SJCRH30 (cell line): ENCODE measurements at places on chromosomes 1 and 21.
A peak's percentile ranks its signal among the peaks of the same experiment; 100 is the strongest.

DNA sequence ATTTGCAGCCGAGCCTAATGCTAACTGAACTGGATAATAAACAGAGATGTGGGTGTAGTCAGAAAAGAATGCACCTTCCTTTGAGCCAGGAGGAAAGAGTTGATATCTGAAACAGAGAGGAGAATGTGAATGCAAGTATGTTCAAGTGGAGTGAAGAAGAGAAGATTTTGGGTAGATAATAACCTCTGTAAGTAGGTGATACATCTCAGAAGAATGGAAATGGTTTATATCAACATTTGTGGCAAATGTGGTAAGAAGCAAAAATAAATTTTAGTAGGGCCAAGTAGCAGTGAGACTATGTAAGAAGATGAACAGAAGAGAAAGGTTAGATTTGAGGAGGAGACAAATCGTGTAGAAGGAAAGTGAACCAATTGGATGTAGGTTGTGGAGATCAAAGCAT is 1.7 kb upstream of the DNTTIP2 start:
- DNase-seq: no peak

DNA sequence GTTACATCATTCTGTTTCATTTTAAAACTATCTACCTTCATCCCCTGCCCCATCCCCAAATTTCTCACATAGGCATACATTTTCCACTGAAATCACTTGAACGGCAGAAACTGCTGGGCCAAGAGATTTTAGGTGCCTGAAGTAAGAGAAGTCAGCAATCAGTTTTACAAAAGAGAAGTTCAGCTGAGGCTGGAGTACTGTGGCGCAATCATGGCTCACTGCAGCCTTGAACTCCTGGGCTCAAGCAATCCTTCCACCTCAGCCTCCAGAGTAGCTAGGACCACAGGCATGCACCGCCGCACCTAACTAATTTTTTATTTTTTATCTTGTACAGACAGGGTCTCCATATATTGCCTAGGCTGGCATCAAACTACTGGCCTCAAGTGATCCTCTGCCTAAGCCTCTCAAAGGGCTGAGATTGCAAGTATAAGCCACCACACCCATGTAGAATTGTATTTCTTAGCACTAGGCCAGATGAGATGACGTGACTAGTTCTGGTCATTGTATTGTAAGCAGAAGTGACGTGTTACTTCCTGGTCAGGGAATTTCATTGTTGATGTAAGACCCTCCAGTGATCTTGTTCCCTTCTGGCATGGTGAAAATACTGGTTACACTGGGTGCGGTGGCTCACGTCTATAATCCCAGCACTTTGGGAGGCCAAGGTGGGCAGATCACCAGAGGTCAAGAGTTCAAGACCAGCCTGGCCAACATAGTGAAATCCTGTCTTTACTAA is 7.1 kb downstream of the BECN2 start:
- no peak for DNase-seq

- no peak for DNase-seq
Observed at GRCh38 chr21:31752967-31753366, 21.0 kb upstream of the SCAF4 start.

DNA sequence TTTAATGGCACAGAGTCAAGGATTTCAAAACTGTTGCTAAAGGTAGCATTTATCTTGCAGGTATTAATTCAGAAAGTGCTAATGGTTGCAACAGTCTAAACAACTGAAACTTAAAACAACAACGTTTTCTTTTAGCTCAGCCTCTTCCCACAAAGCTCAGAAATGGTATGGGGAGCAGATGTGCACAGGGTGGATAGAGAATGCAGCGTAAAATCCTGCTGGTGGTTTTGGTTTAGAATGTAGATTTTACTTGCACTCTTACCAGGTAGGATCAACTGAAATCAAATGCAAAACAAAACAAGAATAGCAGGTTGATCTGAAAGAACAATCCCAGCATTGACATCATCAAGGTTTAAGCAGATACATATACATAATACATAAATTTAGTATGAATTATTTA is 3.8 kb upstream of the LRRC8C start:
- DNase-seq: no peak

- no peak for DNase-seq
Observed at GRCh38 chr1:180424848-180425457, 77.4 kb downstream of the ACBD6 start.

- peak; percentile 90 for DNase-seq
Observed at GRCh38 chr21:45126204-45126626, 51.8 kb downstream of the ADARB1 start.

GRCh38 chr1:219910716-219911115 is 17.6 kb downstream of the SLC30A10 start:
- no peak for DNase-seq

GRCh38 chr21:39232861-39233291 is 49.6 kb upstream of the PSMG1 start:
- no peak for DNase-seq

GRCh38 chr1:225471453-225472301 is 43.8 kb upstream of the LBR start:
- no peak for DNase-seq

- no peak for DNase-seq
Observed at GRCh38 chr1:28758420-28758819, 21.7 kb downstream of the YTHDF2 start.

GRCh38 chr1:14844356-14844755 is 245.9 kb downstream of the KAZN start:
- no peak for DNase-seq

DNA sequence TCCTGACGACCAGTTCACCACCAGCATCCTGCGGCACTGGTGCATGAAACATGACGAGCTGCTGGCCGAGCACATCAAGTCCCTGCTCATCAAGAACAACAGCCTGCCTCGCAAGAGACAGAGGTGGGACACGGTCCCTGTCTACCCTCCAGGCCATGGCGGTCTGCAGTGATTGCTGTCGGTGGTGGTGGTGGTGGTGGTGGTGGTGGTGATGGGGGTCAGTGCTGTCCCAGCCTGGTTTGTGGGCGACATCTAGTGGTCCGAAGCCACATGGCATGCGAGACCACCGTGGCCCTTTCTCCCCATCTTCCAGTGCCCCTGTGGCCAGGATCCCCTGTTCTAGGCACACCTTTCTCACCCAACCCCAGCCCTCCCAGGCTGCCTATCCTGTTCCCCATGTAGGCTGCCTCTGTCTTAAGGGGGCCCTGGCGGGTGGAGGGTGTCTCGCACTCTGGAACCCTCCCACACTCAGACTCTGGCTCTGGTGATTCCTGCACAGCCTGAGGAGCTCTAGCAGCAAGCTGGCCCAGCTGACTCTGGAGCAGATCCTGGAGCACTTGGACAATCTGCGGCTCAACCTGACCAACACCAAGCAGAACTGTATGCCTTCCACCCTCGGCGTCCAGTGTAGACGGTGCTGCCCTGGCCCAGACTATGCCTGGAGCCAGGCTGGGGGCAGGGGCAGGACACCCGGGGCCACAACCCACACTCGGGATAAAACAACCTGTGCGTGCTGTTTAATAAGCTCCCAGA is 3.2 kb upstream of the SLC27A3 start:
- peak; percentile 46 for DNase-seq

DNA sequence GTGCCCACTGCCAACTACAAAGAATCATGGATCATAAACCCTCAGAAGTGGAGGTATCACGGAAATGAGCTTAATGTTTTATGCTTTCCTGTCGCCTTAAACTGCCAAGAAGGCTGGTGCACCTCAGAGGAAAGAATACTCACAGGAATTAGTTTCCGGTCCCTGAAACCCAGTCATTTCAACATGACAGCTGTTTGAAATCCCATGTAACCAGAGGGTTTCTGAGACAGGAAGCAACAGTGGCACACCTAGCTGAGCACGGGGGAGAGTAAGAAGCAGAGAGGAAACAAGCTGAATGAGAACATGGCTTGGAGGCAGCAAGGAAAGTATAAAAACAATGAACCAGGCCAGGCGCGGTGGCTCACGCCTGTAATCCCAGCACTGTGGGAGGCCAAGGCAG is 3.9 kb downstream of the JAK1 start:
- DNase-seq: no peak

- no peak for DNase-seq
Observed at GRCh38 chr1:65845535-65846060, 52.9 kb downstream of the PDE4B start.

DNA sequence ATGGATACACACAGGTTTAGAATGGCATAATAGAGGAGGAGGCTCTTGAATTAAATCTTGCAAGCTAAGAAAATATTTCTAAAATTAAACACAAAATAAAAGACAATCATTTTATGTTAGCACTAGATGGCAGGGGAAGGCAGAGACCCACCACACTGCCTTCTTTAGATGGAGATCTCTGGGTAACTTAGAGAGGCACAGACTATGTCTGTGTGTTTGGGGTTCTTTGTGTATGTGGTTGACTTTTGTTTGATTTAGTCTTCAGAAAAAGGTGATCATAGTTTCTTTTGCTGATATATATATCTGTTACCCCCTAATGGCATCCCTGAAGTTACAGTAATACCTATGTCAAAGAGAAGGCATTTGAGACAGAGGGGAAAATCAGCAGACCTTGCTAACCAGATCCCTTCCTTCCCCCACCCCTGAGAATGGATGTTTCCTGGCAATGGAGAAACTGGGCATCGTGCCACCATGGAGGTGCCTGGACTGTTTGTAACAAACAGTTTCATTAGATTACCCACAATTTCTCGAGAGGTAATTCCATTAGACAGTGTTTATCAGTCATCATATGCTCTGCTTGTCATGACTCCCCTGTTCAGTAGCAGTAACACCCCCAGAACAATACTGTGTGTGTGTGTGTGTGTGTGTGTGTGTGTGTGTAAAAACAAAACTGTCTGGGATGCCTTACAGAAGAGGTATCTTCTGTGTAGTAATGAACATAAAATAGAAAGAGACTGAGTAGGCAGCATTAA is 228.3 kb upstream of the DEPDC1 start:
- DNase-seq: no peak

GRCh38 chr1:101410048-101410878 is 173.4 kb downstream of the S1PR1 start:
- DNase-seq: no peak

DNA sequence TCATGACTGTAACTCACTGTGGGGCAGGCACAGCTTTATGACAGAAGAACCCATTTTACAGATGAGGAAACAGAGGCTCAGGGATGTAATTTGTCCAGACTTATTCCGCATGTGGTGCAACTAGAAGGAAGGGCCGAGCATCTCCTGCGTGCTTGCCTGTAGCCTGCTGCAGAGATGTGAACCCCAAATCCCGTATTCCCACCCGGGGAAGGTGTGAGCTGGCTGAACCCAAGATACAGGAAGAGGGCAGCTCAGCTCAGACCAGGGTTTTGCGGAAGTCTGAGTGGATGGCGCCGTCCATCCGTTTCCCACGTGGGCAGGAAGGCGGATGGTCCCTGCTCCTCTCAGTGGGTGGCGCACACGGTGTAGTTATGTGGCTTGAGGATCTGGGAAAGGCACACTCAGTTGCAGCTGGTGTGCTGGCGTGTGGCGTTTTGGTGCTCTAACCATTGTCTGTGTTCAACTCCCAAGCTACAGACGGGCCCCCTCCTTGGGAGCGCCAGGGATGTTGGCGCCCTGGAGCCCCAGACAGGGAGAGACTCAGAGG is 1.2 kb downstream of the CROCC start:
- DNase-seq: peak; percentile 41

DNA sequence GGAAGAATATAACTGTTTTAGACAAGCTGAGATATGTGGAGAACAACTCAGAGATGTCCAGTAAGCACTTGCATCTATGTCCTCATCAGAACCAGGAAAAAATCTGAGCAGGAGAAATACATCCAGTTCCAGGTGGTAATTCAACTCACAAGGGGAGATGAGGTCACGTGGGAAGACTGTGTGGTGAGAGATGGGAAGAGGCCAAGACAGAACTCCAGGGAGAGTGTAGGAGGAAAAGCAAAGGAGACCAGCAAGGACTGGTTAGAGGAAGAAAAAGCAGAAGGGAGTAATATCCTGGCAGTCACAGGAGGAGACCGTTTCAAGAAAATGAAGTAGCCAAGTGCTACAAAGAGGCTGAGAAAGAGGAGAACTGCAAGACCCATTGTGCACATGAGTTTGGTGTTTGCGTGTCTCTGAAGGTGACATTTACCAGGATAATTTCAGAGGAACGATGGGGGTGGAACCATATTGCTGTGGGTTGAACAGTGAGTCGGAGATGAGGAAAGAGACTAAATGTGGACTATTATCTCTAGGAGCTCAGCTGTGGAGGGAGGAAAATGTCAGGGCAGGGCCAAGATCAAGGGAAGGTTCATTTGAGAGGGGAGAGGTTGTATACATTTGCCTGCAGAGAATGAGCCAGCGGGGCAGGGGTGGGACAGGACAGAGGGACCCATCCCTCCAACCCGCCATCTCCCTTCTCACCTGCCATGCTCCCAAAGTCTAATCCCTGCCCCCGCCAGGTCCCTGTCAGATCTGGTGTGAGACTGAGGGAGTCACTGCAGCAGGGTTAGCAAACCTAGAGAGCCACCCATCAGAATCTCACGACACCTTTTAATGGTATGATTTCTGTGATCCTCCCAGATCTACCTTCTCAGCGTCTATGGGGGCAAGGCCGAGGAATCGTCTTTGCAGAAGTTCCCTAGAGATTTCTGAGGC is 24.9 kb downstream of the SUSD4 start:
- no peak for DNase-seq

DNA sequence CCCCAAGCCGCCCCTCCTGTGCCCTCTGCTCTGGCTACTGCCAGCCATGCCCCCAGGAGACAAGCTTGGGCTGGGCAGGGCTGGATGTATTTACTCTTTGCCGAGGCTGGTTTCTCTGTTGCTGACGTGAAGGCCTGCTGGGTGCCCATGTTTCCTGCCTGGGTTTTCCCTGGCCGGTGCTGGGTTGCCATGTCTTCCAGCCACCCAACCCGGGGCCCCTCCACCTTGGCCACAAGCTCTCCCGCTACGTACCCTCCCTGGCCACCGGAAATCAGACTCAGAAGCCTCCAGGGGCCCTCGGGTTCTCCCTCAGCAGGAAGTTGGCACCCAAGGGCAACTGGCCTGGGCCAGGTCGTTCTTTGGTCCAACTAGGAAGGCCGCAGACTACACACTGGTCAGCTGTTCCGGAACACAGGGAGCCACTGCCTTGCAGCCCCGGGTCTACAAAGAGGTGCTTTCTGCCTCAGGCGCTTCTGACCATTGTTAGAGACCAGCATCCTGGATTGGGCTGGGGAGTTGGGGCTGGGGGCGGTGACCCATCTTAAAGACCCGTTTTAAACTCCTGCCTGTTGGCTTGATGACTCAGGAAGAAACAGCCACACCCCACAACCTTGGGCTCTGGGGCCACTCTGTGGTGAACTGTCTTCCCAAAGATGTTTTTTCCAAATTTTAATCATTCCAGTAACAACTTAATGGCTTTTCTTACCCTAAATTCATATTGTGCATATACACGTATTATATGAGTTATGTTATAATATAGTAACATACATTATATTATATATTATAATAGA is 71.2 kb upstream of the RUNX3 start:
- no peak for DNase-seq

DNA sequence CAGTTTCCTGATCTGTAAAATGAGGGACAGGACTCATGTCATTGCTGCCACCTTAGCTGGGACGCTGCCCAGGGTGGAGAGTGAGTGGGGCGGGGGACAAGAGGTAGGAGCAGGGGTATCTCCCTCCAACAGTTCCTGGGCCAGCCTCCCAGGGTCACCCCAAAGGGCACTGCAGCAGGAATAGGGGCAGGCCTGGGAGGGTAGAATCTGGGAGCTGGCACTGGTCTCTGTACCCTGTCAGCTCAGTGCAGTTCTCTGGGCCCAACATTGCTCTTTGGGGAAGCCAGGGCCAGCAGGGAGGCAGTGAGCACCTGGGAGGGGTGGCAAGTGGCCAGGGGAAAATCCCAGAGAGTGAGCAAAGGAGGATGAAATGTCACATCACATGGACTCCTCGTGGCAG is 55.8 kb downstream of the ELK4 start:
- DNase-seq: no peak
